Fibroblast of the aortic adventitia (primary cell): ENCODE measurements at places on chromosomes 16 and 17. TPM values are rescaled to one million over a fixed set of nuclear protein-coding genes. Genes with fewer than 3 reads are reported as not detected.

Gene SPNS3
- total RNA-seq = not detected in 2 replicates

DNA sequence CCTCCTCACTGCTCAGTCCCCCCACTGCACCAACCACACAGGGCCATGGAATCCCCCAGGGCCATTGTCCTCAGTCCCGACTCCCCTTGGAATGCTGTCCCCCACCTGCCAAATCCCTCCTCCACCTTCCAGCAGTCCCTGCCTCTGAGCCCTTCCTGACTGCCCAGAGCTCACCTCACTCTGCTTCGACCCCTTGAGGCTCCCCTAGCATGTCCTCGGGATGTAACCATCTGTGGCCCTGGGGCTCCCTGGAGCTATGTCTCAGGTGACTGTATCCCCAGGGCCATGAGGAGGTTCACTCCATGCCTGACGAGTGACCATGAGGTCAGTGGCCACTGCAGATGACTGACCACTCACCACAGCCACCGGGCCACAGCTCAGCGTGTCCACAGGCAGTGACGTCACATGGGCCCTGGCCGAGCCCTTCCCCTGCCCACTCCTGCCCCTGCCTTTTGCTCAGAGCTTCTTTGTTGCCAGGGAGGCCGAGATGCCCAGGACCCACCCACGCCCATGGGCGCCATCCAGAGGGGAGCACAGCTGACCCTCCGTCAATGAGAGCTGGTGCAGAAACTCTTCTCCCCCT, 7.7 kb upstream of the PIEZO1 start:
- no peak for DNase-seq

Gene LRRC59
- total RNA-seq = 60.3 and 126 TPM in 2 replicates

DNA sequence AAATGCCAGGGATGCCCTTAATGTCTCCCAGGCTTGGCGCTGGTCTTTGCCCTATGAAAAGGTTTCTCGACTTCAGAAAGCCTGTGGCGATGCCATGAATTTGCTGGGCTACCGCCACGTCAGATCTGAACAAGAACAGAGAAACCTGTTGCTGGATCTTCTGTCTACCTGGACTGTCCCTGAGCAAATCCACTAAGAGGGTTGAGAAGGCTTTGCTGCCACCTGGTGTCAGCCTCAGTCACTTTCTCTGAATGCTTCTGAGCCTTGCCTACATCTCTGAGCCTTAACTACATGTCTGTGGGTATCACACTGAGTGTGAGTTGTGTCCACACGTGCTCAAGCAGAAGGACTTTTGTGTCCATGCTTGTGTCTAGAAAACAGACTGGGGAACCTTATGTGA, 11.4 kb downstream of the CHST4 start:
- DNase-seq = peak; percentile 37

Gene ZNF423
- 7.3 and 13.5 TPM in 2 replicates for total RNA-seq

GRCh38 chr16:2199621-2200139, 3.3 kb upstream of the CASKIN1 start:
- no peak for DNase-seq

Gene MCRIP2
- total RNA-seq = 13.3 and 22.4 TPM in 2 replicates

DNA sequence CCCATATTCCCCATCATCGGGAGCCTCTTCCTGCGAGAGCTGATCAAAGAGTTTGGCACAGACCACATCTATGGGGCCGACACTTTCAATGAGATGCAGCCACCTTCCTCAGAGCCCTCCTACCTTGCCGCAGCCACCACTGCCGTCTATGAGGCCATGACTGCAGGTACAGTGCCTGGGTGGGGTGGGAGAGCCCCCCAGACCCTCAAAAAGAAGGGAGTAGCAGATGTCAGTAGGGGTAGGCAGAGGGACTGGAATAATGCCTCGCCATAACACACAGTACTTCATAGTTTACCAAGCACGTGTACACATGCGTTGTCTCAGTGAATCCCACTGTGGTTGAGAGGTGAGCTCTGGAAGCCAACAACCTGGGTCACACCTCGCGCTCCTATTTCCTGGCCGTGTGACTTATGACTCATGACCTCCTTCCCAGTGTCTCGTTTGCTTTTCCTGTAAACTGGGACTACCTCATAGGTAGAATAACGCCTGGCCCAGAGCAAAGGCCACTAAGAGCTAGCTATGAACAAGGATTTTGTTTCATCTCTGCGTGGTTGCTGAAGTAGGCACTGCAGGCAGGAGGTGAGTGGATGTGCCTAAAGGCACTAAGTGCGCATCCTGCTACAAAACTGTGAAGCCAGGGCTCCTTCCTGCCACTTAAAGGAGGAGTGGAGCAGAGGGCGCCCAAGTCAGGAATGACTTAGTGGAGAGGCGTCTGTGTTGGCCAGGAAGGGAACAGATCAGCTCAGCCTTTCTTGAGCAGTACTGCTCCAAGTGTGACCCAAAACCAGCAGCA, 5.2 kb downstream of the NAGLU start:
- DNase-seq = no peak

- no peak for DNase-seq
Measured at GRCh38 chr17:56481659-56482058, 111.8 kb upstream of the NOG start.

Gene COX6A2
- total RNA-seq = not detected in 2 replicates

DNA sequence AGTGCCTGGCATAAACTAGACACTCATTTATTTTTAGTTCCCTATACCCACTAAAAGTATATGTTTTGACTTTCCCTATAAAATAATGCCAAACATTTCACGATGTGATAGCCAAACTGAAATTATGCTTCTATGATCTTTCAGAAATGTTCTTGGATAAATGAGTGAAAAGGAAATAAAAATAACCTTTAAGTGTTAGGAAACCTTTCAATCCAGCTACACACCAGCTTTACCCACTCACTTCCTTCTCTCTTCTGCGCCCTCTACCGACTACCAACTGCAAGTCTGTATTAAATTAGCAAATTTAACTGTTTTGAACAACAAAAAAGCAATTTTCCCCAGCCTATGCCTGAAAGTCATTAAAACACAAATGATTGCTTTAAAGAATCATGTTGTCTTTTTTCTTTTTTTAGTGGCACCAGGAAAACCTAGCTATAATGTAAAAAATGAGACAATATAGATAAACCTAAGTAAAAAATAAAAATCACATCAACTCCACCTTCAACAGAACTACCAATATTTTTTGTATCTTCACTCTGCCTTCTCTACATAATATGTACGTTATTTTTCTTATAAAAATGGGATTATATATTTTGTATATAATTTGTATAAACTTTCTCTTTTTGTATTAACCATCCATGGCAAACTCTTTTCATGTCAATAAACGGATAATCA, 13.2 kb upstream of the TMEM100 start:
- peak; percentile 73 for DNase-seq

Gene GAN
- total RNA-seq = 6.2 and 21.3 TPM in 2 replicates

DNA sequence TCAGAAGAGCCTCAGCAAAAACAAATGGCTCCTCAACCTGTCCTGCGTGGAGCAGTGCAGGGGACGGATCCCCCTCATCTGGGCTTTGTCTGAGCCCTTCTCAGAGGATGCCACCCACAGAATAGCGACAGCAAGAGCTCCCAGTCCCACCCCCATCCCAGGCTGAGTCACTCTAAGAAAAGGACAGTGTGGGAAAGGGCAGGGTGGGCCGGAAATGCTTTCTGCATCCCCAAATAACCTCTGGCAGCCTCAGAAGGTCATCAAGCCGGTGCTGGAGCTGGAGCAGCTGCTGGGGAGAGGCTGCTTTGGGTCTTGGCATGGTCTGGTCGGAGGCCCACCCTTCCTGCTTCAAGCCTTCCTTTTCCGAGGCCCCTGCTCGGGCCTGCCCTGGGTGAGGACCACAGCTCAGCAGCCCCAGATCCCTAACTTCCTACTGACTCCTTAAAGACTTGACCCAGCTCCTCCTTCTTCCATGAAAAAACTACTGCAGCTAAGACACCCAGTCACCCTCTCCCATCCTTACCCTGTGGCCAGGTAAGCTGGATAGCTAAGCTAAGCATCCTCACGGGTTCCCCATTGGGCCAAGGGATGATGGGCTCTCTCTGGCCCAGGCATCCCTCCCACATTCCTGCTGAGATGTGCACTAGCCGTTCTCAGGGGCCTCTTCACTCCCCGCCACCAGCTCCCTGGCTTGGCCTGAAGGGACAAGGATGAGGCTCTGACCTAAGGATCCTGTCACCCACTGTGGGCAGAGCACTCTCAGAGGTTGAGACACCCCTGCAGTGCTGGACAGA, 8.7 kb downstream of the SLC12A4 start:
- DNase-seq = peak; percentile 77

GRCh38 chr17:4796552-4796920, 572 bp downstream of the PSMB6 start:
- peak; percentile 28 for DNase-seq

GRCh38 chr17:77727037-77727615, 231.4 kb upstream of the TNRC6C start:
- DNase-seq = no peak

GRCh38 chr16:30141750-30142149, 18.7 kb upstream of the MAPK3 start:
- no peak for DNase-seq

DNA sequence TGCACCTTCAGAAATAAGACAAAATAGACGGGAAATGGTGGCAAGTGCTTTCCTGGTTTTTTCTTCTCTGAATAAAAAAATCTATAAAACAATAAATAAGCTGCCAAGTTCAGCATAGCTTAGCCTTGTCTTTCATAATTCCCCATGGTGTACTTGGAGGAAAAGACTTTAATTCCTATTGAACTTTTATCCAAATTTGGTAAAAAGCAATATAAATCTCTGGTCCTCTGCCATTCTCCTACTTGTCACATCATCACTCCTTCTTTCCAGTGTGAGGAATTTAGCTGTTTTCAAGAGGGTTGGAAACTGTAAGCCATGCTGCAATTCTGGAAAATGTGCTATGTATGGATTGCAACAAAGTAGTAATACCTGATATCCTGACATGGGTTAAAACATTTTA, 551.8 kb upstream of the KIF2B start:
- DNase-seq = no peak

GRCh38 chr17:40803617-40804082, 3.9 kb upstream of the KRT28 start:
- peak; percentile 72 for DNase-seq

GRCh38 chr17:67605256-67605912, 112.4 kb upstream of the NOL11 start:
- peak; percentile 42 for DNase-seq

GRCh38 chr16:24668481-24669061, 60.9 kb upstream of the TNRC6A start:
- DNase-seq = peak; percentile 40

GRCh38 chr16:11968577-11968976, 3.6 kb downstream of the TNFRSF17 start:
- DNase-seq = no peak

DNA sequence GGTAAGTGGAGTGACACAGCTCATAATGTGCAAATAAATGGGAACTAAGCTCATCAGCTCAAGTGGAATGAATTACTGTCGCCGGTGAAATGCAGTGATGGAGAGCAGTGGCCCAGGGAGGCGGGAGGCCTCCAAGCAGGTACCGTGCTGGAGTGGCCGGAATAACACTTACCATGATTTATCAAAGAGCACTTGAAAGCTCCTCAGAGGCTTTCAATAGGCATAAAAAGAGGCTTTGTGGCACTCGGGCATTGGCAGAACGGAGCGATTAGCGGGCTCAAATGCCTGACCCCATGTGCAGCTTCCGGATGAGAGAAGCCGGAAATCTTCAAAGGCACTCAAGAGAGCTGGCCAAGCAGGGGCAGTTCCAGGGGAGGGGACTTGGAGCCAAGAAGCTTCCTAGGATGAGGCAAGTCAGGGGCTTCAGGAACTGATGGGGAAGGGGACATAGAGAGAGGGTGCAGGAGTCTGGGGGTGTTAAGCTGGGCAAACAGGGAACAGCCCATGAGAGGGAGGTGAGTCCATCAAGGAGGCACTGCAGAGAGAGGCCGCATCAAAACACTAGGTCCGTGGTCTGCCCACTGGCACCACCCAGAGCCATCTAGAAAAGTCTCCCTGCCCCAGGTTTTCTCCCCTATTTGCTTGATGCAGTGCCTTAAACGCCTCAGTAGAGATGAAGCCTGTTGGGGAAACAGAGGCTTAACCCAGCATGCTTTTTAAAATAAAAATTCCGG, 144.0 kb upstream of the IRX6 start:
- DNase-seq = no peak

GRCh38 chr17:72182371-72182873, 61.6 kb downstream of the SOX9 start:
- DNase-seq = no peak
